Activated CD4-positive, alpha-beta T cell treated with anti-CD3 and anti-CD28 coated beads, Interleukin-2, amount 10 ng/mL, durations not matched to agents 7 days and 5 days (primary cell): ENCODE measurements at places on chromosomes 4 and X. TPM values are rescaled to one million over a fixed set of nuclear protein-coding genes. Genes with fewer than 3 reads are reported as not detected.

DNA sequence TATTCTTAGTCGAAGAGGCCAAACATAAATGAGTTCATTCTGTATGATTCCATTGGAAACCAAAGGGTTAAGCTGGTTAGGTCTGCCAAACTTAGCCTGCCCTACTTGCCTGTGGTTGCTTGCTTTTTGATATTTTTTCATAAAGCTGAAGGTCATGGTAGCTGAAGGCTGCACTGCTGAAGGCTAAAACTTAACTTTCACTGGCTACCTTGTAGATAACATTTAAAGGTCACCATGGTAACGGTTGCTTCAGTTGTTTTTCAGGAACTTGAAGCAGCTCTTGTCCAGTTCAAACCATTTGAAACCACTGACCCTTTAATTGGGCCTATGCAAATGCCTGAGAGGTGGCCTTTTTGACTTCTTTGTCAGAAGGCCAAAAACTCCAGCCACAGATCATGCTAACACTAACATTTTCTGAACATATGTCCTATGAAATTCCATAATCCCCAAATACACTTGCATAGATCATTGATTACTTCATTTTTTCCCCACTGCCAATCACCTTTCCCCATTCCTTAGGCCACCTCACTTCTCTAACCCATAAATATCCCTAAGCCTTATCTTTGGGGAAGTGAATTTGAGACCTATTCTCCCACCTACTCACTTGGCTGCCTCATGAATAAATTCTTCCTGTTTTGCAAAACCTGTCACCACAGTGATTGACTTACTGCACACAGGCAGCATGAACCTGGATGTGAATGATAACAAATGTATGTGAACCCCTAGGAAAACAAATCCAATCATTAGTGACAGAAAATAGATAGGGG lies 10.7 kb upstream of the SMIM10L2A start:
- H3K27me3 ChIP-seq: peaks cover 6% of the 10 kb centered on the region
- H3K36me3 ChIP-seq: no peaks in the 10 kb centered on the region
- no peak for DNase-seq
- H3K27ac ChIP-seq: no peak overlapping the region
- no peak overlapping the region for H3K4me3 ChIP-seq
- peaks cover 4% of the 10 kb centered on the region for H3K4me1 ChIP-seq

DNA sequence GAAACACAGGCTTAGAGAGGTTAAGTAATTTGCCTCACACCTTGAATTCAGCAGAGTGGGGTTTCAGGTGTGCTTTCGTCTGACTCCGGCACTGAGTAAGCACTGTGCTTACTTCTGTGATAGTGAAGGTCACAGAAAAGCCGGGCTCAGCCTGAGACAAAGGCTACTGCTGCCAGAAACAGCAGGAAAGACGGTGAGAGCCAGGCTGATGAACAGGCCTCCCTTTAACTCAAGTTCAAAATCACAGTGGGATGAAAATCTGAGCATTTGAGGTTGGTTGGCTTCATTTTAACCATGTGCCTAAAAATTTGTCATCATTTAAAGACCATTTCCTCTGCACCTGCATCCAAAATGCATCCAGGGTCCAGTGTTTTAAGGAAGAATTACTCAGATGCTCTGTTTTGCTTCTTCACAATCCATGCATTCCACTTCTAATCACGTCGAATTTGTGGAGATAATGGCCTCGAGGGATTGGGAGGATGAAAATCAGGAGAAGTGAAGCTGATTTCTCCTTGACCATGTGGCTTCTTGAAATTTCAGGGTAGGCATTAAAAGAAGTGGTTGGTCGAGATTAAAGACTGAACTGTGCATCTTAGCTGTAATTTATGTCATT lies 121.2 kb upstream of the LNX1 start:
- no peak overlapping the region for H3K4me3 ChIP-seq
- peaks cover 10% of the 10 kb centered on the region for H3K27me3 ChIP-seq
- DNase-seq: no peak
- H3K27ac ChIP-seq: no peak overlapping the region
- no peaks in the 10 kb centered on the region for H3K4me1 ChIP-seq
- H3K36me3 ChIP-seq: no peaks in the 10 kb centered on the region

DNA sequence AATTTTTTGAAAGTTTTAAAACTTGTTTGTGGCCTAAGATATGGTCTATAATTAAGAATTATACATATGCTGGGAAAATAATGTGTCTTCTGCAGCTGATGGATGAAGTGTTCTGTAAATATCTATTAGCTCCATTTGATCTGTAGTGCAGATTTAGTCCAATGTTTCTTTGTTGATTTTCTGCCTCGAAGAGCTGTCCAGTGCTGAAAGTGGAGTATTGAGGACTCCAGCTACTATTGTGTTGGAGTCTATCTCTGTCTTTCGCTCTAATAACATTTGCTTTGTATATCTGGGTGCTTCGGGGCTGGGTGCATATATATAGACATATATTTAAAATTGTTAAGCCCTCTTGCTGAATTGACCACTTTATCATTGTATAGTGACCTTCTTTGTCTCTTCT lies 2127.3 kb downstream of the PCDH7 start:
- no peak overlapping the region for H3K27ac ChIP-seq
- H3K27me3 ChIP-seq: no peaks in the 10 kb centered on the region

GRCh38 chr4:43690116-43690515 lies 758.5 kb downstream of the KCTD8 start:
- H3K36me3 ChIP-seq: no peaks in the 10 kb centered on the region
- H3K27me3 ChIP-seq: no peaks in the 10 kb centered on the region
- no peaks in the 10 kb centered on the region for H3K4me1 ChIP-seq
- H3K27ac ChIP-seq: no peak overlapping the region
- no peak for DNase-seq

- H3K4me3 ChIP-seq: no peak overlapping the region
- H3K27ac ChIP-seq: no peak overlapping the region
- no peaks in the 10 kb centered on the region for H3K4me1 ChIP-seq
- H3K27me3 ChIP-seq: no peaks in the 10 kb centered on the region
- no peak for DNase-seq
Observed at GRCh38 chrX:75873993-75874392, 88.9 kb upstream of the MAGEE2 start.

DNA sequence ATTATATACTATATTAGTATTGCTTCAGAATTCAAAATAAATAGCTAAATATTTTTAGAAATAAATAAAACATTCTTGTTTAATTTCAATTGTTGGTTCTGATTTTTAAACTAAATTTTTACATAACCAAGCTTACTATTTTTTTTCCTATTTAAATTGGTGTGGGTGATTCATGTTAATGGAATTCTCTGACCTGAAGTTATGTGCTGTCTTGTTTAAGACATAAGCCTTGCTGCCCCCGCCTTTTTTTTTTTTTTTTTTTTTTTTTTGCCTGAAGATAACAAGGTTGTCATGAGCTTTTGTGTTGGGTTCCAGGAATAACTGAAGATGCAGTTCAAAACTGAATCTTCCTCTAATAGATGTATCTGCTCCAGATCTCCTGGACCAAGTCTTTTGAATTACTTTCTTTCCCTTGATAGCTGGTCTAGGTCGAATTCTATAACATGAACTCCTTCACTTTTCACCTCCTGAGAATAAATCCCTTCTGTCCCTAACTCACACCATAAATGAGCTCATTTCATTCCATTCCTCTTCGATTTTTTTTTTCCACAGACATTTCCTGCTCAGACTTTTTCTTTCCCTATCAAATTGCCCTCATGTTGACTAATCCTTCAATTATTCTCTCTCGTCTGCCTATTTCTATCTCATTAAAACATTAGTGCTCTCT lies 261.5 kb upstream of the FTHL17 start:
- no peak overlapping the region for H3K4me3 ChIP-seq
- H3K27me3 ChIP-seq: no peaks in the 10 kb centered on the region
- no peaks in the 10 kb centered on the region for H3K36me3 ChIP-seq
- H3K4me1 ChIP-seq: no peaks in the 10 kb centered on the region
- H3K27ac ChIP-seq: no peak overlapping the region

PCDH18 gene
- total RNA-seq: 0.06 TPM
